NCI-H2029 treated with DMSO at 0.1 percent for 48 hours (cell line): ENCODE measurements at places on chromosomes 3 and 15.

GRCh38 chr15:88649286-88649733, 10.5 kb downstream of the ISG20 start:
- no peak for DNase-seq

DNA sequence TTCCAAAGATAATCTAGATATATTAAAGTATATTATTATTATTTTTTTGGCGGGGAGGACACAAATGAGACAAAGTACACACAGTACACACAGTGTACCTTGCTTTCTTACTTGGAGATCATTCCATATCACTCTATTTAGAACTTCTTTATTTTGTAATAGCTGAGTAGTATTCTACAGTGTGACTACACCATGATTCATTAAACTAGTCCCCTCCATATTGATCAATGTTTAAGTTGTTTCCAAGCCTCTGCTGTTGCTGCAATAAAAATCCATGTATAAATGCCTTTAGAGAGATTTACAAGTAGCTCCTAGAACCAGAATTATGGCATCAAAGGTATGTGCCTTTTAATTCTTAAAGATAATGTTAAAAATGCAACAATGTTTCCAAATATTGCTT, 38.8 kb downstream of the PYGO1 start:
- DNase-seq: no peak

GRCh38 chr3:110568246-110568645, 503.4 kb upstream of the NECTIN3 start:
- DNase-seq: no peak

- DNase-seq: no peak
These were observed 9.6 kb downstream of the VGLL4 start for GRCh38 chr3:11634081-11634635.

DNA sequence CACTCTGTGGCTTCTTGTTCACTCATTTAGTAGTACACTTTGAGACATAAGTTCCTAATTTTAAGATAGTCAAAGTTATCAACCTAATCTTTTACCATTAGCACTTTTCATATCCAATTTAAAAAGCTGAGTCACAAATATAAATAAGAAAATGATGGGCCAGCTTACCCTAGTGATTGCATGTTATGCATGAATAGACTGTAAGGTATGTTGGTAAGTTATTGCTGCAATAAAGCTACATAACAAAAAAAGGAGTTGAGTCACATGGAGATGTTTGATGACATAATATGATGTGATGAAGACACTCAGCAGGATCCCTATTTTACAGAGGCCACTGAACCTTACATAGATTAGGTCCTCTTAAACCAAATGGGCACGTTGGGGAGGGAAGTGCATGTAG, 161.3 kb downstream of the OCA2 start:
- no peak for DNase-seq

DNA sequence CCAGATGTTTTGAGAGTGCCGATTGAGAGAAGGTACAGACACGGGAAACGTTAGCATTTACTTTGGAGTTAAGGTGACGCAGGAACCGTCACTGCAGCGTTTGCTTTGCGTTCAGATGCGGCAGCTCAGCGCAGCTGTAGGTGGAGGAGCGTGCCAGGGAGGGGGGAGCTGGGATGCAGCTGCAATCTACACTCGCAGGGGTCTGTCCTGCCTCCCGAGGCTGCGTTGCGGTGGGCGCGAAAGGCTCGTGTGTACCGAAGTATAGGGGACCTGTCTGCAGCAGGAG, 425 bp upstream of the FYTTD1 start:
- no peak for DNase-seq

GRCh38 chr15:59353994-59354416, 18.7 kb downstream of the MYO1E start:
- no peak for DNase-seq

DNA sequence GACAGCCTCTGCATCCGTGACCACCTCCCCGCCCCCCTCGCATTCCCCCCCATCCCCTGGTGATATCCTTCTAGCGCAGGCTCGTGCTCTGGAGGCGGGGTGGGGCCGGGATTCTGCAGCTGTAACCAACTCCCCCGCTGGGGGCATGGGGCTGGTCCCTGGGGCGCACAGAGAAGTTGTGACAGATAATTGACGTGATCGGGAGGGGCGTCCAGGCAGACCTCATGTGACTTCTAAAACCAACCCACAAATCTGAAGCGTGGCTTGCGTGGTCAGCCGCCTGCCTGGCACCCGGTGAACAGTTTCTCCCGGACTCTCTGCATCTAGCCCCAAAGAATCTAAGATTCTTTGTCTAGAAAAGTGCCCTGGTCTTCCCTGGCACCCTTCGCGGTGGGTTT, 100.6 kb upstream of the IGF1R start:
- DNase-seq: no peak

- DNase-seq: no peak
These were observed 46.4 kb downstream of the LRIG1 start for GRCh38 chr3:66454464-66454859.

- DNase-seq: no peak
These were observed 8.1 kb downstream of the WDR82 start for GRCh38 chr3:52270252-52270754.

GRCh38 chr15:97171556-97171955, 788.9 kb upstream of the ARRDC4 start:
- no peak for DNase-seq
